Psoas muscle (tissue), 8 donors: ENCODE measurements at places on chromosomes 4 and X. TPM values are rescaled to one million over a fixed set of nuclear protein-coding genes. Genes with fewer than 3 reads are reported as not detected.

Gene CLGN
- total RNA-seq, result 0.22 TPM

Gene IL1RAPL2
- not detected for total RNA-seq

Gene MAGEB3
- total RNA-seq, result not detected

Gene BANK1
- total RNA-seq, result 0.46 TPM

Gene ODAM
- not detected for total RNA-seq

Gene ARX
- total RNA-seq, result 2.7 TPM

Gene ARHGAP36
- total RNA-seq, result 0.30 TPM

Gene FGB
- total RNA-seq, result 0.54 TPM

Gene ZIC3
- total RNA-seq, result not detected

- no peak for DNase-seq
These were observed 30.1 kb downstream of the ZRSR2 start for GRCh38 chrX:15820106-15821073.

GRCh38 chr4:26088433-26088928, 174.5 kb downstream of the SMIM20 start:
- peak; percentile 62 for DNase-seq

GRCh38 chr4:127284236-127284635, 348.5 kb upstream of the INTU start:
- DNase-seq, result no peak

DNA sequence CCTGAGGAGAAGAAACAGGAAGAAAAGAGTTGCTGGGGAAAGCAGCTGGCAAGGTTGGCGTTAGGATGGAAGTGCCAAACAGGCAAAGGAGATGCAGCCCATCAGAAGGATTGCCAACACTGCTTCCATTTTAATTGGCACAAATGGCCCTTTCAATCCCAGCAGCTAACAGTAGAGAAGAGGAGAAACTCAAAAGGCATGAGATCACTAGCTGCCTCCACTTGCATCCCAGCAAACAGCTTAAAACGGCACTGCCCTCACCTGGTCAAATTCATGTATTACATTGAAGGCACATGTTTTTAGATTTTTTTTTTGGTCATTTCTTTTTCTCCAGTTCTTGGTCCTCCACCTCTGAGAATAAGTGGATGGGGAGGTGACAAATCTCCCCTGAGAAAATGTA, 14.9 kb upstream of the LOC101059915 start:
- DNase-seq, result no peak

DNA sequence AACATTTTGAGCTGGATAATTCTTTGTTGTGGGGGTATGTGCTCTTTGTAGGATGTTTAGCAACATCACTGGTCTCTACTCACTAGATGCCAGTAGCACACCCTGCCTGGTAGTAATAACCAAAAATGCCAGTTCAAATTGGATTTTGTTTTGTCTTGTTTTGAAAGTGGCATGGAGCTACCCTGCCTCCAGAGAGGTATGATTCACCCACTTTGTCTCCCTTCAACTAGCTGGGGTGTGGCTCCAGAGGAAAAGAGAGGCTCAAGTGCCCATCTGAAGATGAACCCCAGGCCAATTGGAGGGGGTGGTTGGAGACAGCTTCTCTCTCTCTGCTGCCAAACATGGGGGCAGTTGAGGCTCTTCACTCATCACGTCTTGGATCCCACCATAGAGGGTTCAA, 34.5 kb downstream of the NIPAL1 start:
- no peak for DNase-seq

GRCh38 chrX:154918060-154918483, 31.9 kb downstream of the F8A1 start:
- peak; percentile 19 for DNase-seq

DNA sequence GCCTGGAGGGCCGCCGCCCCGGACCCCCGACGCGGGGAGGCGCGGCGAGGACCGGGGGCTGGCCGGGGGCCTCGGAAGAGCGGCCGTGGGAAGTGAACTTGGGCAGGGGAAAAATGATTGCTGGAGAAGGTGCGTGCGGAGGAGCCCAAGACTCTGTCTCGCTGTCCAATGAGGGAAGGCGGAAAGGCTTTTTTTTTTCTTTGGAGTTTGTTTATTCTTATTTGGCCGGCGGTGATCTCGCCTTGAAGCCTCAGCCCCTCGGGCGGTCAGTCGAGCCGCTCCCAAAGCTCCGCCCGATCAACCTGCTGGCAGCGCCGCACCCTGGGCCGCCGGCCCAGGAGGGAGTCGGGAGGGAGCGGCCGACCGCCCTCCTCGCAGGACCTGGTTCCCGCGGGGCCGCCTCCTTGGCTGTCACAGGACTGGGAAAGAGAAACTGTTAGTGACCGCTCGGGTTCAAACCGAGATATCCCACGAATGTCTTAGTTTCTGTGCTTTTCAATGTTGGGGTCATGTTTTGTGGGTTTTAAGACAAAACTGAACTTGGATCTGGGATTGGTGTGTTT, 2.5 kb downstream of the CPEB2 start:
- peak; percentile 93 for DNase-seq

GRCh38 chr4:80812145-80812544, 218.4 kb upstream of the BMP3 start:
- no peak for DNase-seq

GRCh38 chr4:80252953-80253352, 13.5 kb upstream of the FGF5 start:
- DNase-seq, result no peak

DNA sequence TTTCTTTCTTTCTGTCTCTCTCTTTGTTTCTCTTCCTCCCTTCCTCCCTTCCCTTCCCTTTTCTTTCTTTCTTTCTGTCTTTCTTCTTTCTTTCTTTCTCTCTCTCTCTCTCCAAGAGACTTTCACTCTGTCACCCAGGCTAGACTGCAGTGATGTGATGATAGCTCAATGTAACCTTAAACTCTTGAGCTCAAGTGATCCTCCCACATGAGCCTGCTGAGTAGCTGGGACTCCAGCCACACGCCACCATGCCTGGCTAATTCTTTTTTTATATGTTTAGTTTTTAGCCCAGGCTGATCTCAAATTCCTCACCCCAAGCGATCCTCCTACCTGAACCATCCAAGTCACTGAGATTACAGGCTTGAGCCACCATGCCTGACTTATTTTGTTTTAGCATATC, 64.3 kb upstream of the EMCN start:
- peak; percentile 13 for DNase-seq

GRCh38 chrX:136742721-136743379, 37.9 kb downstream of the ARHGEF6 start:
- no peak for DNase-seq

GRCh38 chrX:79366873-79367749, at the start of gene ITM2A:
Gene ITM2A, minus strand, starts transcription at chrX:79367334. Its CDS starts 119 bp downstream, at chrX:79367215.
- peak; percentile 67 for DNase-seq
